Neuronal stem cell (in vitro differentiated cells): ENCODE measurements at places on chromosomes 1 and 21.

- DNase-seq, result no peak
Observed at GRCh38 chr1:152842556-152842955, at the start of gene LCE6A. LCE6A (plus strand) TSS chr1:152842856; CDS start chr1:152843521, 665 bp downstream.

GRCh38 chr1:8342325-8342724, 24.4 kb downstream of the SLC45A1 start:
- no peak for DNase-seq

DNA sequence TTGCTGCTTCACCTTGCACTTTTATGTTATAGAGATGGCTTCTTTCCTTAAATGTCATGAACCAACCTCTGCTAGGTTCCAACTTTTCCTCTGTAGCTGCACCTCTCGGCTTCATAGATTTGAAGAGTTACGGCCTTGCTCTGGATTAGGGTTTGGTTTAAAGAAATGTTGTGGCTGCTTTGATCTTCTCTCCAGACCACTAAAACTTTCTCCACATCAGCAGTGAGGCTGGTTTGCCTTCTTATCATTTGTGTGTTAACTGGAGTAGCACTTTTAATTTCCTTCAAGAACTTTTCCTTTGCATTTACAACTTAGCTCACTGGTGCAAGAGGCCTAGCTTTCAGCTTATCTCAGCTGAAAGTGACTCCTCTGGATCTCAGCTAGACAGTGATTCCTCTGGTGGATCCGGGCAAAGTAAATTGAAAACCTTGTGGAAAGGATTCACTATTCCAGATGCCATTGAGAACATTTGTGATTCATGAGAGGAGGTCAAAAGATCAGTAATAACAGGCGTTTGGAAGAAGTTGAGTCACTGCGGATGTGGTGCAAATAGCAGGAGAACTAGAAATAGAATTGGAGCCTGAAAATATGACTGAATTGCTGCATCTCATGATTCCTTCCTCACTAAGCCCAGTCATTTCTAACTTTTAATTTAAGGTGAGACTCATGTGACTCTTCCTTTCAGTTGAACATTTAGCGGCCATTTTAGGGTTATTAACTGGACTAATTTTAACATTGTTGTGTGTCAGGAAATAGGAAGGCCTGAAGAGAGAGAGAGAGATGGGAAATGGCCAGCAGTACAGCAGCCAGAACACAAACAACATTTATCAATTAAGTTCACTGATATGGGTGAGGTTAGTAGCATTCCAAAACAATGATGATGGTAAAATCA, 16.2 kb upstream of the RGS1 start:
- no peak for DNase-seq

GRCh38 chr1:78370356-78370755, 120.4 kb upstream of the PTGFR start:
- no peak for DNase-seq

DNA sequence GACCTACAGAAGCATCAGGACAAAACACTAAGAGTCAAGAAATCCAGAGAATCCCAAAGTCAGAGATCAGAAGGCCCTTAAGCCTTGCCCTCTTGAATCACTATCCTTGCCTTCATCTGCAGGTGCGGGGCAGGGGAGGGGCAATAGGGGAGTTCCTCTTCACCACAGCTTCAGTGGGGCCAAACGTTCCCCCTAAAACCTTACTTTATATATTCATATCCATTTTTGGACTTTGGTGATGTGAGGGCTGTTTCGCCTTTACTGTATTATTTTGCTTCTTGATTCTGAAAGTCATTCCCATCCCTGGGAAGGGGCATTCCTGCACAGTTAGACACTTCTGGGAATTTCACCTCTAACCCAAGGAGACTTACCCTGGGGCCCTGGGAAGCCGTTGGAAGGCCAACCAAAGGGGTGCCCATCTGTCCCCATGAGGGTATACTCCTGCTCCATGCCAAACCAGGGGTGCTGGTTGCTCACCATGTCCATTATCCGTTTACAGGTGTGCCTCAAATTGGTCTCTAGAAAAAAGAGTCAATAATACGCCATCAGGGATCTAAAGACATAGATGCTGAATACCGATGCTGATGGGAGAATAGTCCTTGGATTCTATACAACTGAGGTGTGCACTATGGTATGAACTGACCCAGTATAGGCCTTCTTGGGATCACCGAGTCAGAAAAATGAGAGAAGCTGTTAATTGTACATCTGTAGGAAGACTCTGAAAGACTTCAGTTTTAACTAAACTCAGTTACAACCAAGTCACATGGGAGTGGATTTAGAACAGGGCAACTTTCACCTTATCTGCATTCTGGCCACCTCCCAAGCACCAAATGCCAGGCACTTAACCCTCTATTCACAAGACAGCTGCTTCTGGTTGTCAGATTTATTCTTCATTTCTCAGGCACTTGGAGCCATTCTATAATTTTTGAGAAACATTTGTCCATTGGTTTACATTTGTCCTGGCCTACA, 5.4 kb downstream of the GLUL start:
- DNase-seq, result no peak

DNA sequence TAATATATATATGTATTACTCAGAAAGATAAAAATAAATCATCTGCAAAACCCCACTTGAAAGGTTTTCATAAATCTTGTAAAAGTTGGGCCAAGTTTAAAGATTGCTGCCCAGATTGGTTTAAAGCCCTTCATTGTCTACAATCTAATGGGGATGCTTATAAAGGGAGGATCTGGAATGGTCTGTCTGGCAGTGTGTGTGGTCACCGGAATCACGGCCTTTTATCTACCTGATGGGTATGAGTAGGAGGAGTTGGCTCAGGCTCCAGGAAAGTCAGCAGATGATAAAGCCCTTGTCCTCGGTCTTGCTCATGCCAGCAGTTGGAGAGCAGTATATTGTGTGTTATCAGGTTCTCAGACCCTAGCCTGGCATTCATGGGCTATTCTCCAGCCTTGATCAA, 197.7 kb downstream of the ROR1 start:
- DNase-seq, result no peak

GRCh38 chr1:39499668-39500067, 8.2 kb downstream of the BMP8A start:
- DNase-seq, result no peak

DNA sequence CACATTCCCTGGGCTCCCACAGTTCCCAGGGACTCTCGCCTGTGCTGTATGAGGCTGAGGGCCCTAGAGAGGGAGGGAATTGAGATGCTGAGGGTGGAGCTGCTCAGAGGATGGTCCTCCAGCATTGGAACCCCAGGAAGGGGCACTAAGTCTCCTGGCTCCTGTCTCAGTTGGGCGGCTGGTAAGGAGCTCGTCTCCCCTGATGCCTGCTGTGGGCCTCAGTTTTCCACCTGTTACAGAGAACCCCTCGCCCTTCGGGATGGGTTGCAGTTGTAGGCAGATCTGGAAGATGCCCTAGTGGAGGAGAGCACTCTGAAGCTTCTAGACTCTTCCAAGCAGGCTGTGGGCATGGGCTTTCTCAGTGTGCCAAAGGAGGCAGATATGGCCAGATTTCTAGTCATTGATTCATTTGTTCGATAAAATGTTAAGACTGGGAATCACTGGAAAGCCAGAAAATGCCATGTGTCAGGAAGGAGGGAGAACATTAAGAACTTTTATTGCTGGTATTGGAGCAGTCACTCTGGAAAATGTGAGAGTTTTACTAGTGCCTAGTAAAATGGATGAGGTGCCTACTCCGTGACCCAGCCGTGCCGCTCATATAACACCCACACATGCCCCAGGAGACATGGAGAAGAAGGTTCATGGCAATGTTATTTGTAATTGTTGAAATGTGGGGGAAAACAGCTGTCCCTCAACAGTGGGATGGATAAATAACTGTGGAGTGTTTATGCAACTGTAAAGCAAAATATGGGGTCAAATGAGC, 828 bp upstream of the MYBPH start:
- no peak for DNase-seq

- no peak for DNase-seq
Observed at GRCh38 chr1:223062177-223062576, 80.9 kb downstream of the TLR5 start.

DNA sequence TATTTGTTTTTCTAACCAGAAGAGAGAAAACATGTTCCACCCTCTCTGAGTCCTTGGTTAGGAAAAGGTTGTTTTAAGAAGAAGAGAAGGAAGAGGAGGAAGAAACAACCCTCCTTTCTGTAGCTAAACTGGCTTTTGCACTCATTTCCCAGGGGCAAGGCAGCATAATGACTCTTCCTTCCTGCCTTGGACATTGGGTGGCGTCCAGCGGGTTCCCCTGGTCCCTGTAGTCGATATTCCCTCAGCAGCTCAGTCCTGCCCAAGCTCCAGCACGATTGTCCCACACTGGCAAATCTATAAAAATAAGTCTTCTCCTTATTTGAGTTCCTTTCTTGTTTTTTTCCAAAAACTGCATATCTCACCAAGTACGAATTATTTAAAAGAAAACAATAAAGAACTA, 81.2 kb downstream of the TEX35 start:
- no peak for DNase-seq

- DNase-seq, result no peak
Observed at GRCh38 chr1:116847688-116848531, 61.8 kb upstream of the PTGFRN start.
